Caki2 (cell line): ENCODE measurements at places on chromosomes 11 and 22. TPM values are rescaled to one million over a fixed set of nuclear protein-coding genes. Genes with fewer than 3 reads are reported as not detected.

DNA sequence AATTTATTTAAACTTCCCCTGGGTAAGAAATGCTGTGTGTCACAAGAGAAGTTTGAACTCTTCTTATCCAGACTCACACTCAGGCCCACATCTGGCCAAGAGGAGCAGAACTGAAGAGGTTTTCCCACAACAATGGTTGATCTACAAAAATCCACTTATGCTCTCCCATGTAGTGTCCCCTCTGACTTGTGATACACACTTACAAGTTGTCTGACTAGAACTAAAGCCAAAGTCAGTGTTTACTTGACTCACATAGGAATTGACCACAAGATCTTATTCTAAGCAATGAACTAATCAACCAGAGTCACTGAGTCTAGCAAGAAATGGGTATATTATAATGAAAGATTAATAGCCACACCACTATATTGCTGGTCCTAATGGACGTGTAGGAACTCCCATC is 133.0 kb downstream of the ATG16L2 start:
- no peak for DNase-seq

- no peak for DNase-seq
These were observed 19.6 kb upstream of the MICAL2 start for GRCh38 chr11:12090761-12091258.

- DNase-seq, result no peak
These were observed 1.6 kb upstream of the LRRC55 start for GRCh38 chr11:57180081-57180561.

DNA sequence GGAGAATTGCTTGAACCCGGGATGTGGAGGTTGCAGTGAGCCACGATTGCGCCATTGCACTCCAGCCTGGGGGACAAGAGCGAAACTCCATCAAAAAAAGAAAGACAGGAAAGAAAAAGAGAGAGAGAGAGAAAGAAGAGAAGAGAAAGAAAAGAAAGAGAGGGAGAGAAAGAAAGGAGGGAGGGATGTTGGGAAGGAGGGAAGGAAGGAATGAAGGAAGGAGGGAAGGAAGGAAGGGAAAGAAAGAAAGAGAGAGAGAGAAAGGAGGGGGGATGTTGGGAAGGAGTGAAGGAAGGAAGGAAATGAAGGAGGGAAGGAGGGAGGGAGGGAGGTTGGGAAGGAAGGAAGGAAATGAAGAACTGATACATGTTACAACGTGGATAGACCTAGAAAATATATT is 12.3 kb upstream of the SPINDOC start:
- DNase-seq, result no peak

GRCh38 chr11:115215694-115216617 is 288.3 kb downstream of the CADM1 start:
- no peak for DNase-seq

DNA sequence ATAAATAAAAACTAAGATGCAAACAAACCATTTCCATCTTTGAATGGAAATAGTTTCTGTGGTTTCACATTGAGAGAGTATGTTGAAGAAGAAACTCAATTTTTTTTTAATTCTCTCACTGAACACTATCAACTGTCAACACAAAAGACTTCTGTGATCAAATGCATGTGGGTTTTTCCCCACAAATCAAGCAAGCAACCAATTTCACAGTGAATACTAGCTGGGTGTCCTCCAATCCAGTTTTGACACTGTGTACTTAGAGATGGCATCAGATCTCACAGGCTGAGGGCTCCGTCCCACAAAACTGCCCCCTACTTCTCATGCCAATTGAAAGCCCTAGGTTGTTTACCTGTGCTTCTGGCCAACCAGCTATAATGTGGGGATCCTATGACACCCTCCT is 34.5 kb downstream of the CTSC start:
- no peak for DNase-seq

- no peak for DNase-seq
These were observed 10.9 kb downstream of the TCIRG1 start for GRCh38 chr11:68049509-68050370.

DNA sequence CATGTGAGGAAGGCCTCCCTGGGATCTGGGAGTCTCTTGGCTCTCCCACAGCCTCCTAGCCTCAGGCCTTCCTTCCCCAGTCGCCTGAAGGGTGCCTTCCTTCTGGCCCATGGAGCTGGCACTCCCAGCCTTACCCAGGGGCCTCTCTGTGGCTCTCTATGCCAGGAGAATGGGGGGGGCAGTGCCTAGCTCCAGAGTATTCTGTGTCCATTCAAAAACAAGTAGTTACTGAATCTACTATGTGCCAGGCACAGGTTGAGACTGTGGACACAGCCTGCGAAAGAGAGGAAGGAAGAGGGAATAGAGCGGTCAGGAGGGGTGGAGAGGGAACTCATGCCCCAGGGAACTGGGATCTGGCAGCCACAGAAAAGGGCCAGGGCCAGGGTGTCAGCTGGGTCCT is 2.7 kb upstream of the PLA2G3 start:
- no peak for DNase-seq

DNA sequence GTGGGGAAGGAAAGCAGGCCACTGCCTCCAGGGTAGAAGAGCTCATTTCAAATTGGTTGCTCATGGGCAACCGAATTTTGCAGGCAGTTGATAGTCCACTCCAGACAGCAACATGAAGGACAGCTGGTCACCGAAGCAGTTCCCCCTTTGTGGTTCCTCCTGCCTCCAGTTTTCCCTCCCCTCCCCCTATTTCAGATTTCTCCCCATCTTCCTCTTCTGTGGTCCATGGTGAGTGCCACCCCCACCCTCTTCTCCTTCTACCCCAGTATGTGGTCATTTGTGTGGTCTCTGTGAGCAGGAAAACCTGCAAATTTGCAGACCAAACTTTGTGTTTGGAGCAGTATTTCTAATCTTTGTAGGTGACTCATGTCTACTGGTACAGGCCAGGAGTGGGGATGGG is 38.2 kb upstream of the PAK1 start:
- no peak for DNase-seq

DNA sequence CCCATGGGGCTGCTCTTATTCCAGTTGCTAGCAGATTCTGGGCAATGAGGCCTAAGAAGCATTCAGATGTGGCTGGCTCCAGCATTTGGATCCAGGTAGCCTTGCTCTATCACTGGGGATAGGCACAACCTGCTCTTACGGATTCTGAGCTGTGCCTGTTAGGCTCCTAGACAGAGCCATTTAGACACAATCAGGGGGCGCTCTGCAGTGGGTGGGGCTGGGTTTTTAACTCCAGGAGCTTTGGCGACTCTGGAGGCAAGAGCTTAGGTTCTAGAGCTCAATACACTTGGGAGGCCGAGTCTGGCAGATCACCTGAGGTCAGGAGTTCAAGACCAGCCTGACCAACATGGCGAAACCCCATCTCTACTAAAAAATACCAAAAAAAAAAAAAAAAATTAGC is 32.0 kb downstream of the KCNC1 start:
- DNase-seq, result no peak

GRCh38 chr11:125446279-125446678 is 49.8 kb downstream of the FEZ1 start:
- no peak for DNase-seq

- no peak for DNase-seq
These were observed 3.4 kb downstream of the APOA1 start for GRCh38 chr11:116833816-116834534.

Gene CDC42EP1
- 8.9 and 9.1 TPM in 2 replicates for total RNA-seq

Gene CFL1
- 1,200 and 1,265 TPM in 2 replicates for total RNA-seq

Gene BCO2
- total RNA-seq, result 8.1 and 8.9 TPM in 2 replicates

Gene FAM83F
- total RNA-seq, result not detected in 2 replicates

Gene APOL6
- 21.3 and 21.5 TPM in 2 replicates for total RNA-seq

Gene PCF11
- total RNA-seq, result 6.9 and 9.8 TPM in 2 replicates

Gene CTSW
- total RNA-seq, result not detected in 2 replicates

Gene LRRC74B
- total RNA-seq, result not detected in 2 replicates
